Stimulated activated CD4-positive, alpha-beta T cell treated with anti-CD3 and anti-CD28 coated beads, Interleukin-1b, Interleukin-23, amount 100 ng/mL, for 48 hours (primary cell): ENCODE measurements at places on chromosomes 11 and 22.
A peak's percentile ranks its signal among the peaks of the same experiment; 100 is the strongest.

DNA sequence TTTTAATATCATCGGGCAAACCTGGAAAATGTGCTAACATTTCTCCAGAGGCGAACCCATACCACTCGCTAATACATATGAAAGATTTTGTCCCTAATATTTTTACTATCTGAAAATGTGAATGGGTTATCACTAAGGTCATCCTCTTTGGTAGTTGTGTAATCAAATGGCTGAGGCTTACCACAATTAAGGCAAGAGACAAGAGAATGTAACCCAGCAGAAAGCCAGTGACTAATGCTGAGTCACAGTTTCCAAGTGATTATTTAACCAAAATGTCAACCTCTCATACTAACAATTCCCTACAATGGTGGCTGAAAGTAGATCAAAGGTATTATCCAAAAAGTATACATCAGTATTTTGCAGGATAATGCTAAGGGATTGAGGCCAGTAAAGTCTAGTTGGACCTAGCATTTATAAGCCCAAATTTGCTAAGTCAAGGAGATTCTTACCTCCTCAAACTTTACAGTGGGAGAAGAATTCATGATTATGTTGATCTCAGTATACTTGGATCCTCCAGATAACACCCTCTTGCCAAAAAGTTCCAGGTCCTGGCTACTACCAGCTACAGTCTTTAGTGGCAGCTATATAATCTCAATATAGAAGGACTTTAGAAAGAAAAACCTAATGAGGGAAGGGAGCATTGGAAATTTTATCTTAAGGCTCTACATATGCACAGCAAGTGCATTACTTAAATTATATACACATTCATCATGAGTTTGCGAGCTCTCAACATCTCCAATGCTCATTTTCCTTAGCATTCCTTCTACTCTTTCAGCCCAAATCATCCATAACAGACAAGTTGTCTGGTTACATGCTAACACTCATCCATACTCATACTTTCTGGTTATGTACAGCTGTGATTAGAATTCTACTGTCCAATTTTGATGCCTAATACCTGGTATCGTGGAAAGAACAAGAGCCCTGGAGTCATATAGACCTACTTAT, 25.4 kb downstream of the SIK3 start:
- no peak for DNase-seq

DNA sequence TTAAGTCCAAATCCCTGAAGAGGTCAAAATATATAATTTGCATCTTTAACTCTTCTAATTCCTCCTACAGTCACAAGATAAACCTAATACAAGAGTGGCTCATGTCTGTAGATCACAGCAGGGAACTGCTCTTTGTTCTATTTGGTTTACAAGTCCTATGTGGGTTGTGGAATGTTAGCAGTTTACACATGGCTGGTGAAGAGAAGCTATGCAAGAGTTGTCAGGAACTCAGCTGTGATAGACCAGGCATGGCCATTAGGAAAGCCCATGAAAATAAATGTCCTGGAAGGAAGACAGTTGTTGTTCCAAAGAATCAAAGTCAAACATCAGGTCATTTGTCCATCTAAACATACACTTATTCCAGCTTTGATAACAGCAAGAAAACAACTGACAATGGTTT, 312.4 kb upstream of the PITPNB start:
- no peak for DNase-seq

- DNase-seq: no peak
Observed at GRCh38 chr11:47254386-47254785, 3.4 kb upstream of the NR1H3 start.

DNA sequence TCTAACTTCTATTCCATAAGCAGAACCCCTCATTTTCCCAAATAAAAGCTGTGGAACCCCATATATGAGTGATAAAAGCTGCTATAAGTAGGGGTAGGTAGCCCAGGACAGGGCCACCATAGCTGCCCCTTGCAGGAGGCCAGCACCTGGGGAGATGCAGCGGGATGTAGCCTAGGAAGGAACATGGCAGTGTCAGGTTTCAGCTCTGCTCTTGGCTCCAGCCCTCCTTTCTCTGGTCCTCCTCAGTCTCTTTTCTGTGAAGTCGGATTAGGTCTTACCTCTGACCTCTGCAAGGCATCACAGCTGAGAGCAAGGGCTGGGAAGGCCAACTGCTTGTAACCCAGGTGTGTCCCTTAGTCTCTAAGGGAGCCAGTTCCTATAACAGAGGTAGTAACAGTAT, 135.6 kb downstream of the NAV2 start:
- DNase-seq: no peak

DNA sequence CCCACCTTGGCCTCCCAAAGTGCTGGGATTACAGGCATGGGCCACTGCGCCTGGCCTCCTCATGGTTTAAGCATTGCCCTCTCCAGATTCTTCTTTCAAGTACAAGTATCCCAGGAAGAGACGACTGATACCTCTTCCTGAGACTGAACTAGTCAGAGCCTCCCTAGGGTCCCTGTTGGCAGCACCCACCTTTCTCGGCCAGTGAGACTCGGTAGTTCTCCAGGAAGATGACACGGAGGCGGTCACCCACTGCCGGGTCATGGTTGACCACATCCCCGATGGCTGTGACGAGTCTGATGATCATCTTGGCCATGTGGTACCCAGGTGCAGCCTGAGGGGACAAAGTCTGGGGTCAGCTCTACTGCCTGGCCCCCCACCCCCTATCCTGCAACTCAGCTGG, 7.2 kb upstream of the RASGRP2 start:
- no peak for DNase-seq

DNA sequence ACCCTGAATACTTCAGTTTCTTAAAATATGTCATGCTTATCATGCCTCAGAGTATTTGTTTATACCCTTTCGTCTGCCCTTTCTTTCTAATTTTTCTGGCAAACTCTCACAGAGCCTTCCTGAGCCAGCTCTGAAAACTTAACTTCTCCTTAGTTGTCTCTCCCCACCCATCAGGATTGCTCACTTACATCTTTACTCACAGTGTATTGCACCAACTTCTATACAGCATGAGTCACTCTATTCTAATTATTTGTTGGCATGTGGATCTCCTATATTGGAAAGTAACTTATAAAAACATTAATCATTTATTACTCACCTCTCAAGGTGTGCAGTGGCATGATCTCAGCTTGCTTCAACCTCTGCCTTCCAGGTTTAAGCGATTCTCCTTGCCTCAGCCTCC, 114.9 kb downstream of the FANCF start:
- no peak for DNase-seq

GRCh38 chr11:68965901-68966853, 14.6 kb downstream of the MRGPRD start:
- DNase-seq: no peak

- peak; percentile 81 for DNase-seq
Observed at GRCh38 chr11:117986981-117987574, 884 bp downstream of the IL10RA start.

DNA sequence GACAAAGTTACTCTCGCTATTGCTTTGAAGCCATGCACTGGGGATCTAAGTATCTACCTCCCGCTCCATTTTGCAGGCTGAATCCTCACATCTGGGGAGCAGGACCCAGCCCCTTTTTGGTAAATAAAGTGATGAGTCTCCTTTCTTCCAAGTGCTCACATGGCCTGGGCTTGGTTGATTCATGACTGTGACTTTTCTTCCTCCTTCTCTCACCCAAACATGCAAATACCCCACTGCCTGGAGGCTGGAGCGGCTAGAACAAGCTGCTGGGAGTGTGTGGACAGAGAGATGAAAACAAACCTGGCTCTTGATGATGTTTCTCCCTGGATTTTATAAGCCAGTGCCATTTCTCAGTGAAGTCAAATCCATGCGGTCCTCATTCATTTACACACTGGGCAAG, 72.7 kb downstream of the TRIM29 start:
- DNase-seq: no peak

DNA sequence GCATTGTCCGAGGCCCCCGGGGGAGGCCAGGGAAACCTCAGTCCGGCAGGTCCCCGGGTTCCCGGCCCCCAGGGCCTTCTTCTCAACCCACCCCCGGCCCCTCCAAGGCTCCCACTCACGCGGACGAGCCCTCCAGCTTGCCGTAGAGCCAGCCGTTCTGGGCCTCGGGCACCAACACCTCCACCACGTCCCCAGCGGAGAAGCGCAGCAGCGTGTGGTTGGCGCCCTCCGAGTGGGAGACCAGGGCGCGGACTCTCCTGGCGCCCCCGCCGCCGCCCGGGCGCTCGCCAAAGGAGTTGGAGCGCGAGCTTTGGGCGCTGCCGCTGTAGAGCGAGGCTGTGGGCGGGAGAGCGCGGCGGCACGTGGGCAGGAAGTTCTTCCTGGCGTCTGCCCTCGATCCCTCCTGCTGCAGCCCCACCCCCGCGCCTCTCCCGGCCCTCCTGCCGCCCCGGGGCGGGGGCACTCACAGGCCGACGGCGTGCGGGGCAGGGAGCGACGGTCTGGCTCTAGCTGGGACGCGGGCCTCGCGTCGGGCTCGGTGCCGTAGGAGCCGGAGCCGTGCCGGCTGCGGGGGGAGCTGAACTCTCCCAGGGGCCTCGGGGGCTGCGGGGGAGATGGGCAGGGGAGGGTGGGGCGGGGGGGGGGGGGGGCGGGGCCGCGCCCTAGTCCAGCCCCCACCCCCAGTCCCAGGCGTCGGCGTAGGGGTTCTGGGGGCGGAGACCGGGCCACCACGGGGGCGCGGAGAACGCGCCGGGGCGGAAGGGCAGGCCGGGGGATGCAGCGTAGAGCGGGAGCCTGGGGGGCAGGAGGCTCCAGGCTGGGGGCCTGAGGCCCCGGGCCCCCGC, 4.9 kb upstream of the SLC16A8 start:
- DNase-seq: no peak

DNA sequence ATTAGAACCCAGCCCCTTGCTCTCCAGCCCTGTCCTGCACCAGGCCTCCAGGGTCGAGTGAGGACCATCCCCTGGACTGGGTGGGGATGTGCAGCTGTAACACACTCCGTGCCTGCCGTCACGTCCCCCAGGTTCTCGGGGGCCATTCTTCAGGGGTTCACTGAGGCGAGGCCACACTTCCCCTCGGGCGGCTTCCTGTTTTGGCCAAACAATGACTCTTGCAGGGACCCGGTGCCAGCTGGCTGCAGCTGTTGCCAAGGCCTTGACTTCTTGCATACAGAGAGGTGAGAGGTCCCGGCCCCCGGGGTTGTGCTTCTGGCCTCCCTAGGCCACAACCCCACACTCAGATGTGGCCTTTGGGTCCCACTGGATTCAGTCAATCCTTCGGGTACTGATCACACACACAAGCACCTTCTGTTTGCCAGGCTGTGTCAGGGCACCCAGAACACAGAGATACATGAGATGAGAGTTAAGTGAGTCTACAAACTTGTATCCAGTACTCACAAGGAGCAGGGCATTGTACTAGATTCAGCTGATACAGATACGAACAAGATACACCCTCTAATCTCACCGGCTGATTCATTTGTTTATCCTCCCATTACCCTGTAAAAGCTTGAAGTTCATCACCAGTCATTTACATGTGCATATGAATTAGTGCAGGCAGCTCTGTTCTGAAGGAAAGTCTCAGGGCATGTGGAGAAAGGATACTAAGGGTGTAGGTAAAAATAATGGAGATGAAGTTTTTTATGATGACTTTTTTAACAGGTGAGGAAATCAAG, 32.9 kb downstream of the LRRC32 start:
- no peak for DNase-seq

GRCh38 chr11:10456519-10456918, 1.5 kb downstream of the AMPD3 start:
- no peak for DNase-seq
